ENCODE measurements at places on chromosomes 7 and 10. TPM values are rescaled to one million over a fixed set of nuclear protein-coding genes. Genes with fewer than 3 reads are reported as not detected.

GRCh38 chr7:5677538-5678294 is 103.7 kb downstream of the RNF216 start:
- no peak overlapping the region for H3K27ac ChIP-seq
- H3K4me3 ChIP-seq: no peak overlapping the region

DNA sequence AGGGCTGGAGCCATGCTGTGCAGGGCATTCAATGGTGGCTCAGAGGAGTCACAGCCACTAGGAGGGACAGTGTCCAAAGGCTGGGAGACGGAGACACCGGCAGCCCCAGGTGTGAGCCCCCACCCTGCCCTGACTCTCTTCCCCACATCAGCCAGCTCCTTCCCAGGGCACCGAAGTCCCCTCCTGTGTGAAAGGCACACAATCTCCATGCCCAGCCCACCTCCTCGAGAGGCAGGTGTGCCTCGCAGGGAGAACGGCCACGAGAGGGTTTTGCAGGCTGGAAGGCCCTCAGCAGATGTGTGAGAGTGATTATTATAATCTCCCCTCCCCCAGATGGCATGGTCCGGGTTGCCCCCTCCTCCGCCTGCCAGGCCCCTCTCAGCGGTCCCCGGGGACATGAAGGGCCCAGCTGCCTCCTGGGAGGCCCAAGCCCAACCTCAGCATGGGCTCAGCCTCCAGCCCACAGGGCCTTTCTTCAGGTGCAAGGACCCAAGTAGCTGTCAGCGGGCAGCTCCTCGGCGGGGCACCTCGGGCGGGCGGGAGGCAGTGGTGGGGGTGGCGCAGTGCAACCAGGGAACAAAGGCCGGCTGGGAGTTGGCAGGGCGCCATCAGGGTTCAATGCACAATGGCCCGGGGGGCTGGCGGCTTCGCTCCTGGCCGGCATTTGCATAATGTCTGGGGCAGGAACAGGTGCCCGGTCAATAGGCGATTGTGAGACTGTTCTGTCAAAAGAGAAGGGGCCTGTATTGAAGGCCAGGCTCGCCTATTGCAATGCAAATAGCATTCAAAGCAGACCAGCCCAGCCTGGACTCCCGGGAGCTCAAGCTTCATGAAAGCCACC is 155.3 kb upstream of the ZMIZ1 start:
- peak; percentile 81 for DNase-seq
- no peak overlapping the region for H3K4me3 ChIP-seq
- H3K4me1 ChIP-seq: peaks cover 14% of the 10 kb centered on the region
- H3K27me3 ChIP-seq: no peaks in the 10 kb centered on the region
- no peaks in the 10 kb centered on the region for H3K36me3 ChIP-seq

DNA sequence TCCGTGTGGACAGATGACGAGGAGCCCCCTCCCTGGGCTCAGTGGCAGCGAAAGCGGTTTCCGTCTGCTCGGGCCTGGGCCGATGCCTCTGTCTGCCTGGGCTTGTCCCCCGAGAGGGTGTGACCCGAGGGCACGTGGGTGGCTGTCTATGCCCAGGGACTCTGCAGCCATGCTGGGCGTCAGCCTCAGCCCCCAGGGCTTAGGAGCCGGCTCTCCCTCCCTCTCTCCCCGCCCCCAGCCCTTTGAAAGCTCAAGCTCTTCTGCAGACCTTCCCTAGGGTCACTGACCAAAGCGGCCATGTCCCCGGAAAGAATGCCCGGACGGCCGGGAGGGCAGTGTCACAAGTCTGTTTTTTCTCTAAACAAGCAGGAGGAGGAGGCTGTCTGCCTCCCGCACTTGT is 7.1 kb downstream of the MICALL2 start:
- no peak overlapping the region for H3K4me3 ChIP-seq
- H3K27ac ChIP-seq: no peak overlapping the region
- no peak for DNase-seq
- no peaks in the 10 kb centered on the region for H3K36me3 ChIP-seq
- H3K4me1 ChIP-seq: peaks cover 2% of the 10 kb centered on the region

GRCh38 chr7:18445483-18445882 is 50.1 kb upstream of the HDAC9 start:
- DNase-seq: no peak
- H3K36me3 ChIP-seq: no peaks in the 10 kb centered on the region
- no peaks in the 10 kb centered on the region for H3K27me3 ChIP-seq
- no peak overlapping the region for H3K4me3 ChIP-seq
- H3K27ac ChIP-seq: no peak overlapping the region

GRCh38 chr10:94361171-94361794 is 1.5 kb downstream of the NOC3L start:
- H3K4me3 ChIP-seq: peak overlapping the region; percentile 70
- H3K4me1 ChIP-seq: peaks cover 4% of the 10 kb centered on the region
- no peak overlapping the region for H3K27ac ChIP-seq
- H3K27me3 ChIP-seq: no peaks in the 10 kb centered on the region
- peak; percentile 21 for DNase-seq

DNA sequence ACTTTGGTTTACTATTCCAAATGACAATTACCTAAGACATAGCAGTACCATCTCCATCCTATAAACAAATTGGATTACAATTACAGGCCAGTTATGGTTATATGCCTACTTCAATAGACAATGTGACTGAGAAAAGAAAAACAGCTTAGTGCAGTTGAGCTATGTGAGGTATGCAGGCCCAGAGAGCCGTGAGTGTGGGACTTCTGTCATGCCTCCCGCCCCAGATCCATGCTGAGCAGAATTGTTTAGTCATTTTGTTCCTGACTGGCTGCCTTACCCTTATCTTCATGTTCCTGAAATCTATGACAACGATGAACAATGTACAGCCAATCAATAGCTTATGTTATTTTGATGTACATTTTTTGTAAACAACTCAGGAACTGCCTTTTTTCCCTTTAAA is 21.7 kb downstream of the LARP4B start:
- no peaks in the 10 kb centered on the region for H3K36me3 ChIP-seq
- H3K4me1 ChIP-seq: no peaks in the 10 kb centered on the region
- no peak for DNase-seq
- no peak overlapping the region for H3K4me3 ChIP-seq
- no peaks in the 10 kb centered on the region for H3K27me3 ChIP-seq

Gene UTF1
- not detected for total RNA-seq

Gene AGBL3
- total RNA-seq: 0.95 TPM

Gene WEE2
- 0.19 TPM for total RNA-seq

Measured in pancreas (tissue), 10 donors.